Stimulated activated CD4-positive, alpha-beta T cell treated with anti-CD3 and anti-CD28 coated beads, Interleukin-12 subunit alpha, Interleukin-12 subunit beta, amount 100 ng/mL, for 4 hours (primary cell): ENCODE measurements at places on chromosomes 16 and 17.

DNA sequence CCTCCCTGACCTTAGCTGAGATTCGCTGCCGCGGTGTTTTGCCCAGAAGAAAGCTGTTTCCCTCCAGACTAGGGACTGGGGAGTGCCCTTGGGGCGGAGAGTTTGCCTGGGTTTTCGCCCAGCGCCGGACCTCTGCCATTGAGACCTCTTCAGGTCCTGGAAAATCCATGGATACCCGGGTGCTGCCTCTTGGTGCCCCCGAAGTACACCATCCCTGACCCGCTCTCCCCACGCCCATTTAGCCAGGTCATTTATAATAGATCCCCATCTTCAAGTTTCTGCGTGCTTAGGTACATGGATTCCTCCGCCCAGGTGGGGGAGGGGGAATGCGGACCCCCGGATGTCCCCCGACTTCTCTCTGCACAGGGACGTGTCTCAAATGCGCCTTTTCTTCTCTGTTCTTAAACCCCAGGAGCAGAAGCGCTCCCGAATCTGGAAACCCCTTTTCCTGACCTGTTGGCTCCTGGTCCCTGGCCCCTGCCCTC lies 15.0 kb upstream of the CBX8 start:
- no peak for DNase-seq

DNA sequence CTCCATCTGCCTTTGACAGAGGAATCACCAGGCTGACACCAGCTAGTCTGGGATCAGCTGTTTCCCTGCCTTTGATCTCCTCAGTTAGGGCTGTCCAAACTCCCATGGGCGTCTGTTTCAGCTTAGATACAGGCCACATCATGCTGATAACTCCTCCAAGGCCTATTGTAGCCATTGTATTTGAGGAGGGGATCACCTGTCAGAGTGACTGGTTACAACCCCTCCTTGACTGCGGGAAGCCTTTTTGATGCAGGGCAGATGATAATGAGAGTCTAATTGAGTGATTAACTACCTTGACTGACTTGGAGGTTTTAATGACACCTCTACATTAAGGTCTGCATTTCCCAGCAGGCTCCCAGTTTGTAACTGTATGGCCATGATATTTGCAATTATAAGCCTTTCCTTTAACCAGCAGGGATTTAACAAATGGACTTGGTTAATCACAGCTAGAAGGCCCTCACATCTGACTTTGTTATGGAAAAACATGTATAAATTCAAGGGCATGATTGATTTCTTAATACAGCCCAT lies 863.5 kb downstream of the KCNJ2 start:
- no peak for DNase-seq

GRCh38 chr17:29384901-29385300 lies 5.3 kb upstream of the TAOK1 start:
- no peak for DNase-seq

- DNase-seq = no peak
Observed at GRCh38 chr16:20316715-20317114, 10.6 kb downstream of the GP2 start.

DNA sequence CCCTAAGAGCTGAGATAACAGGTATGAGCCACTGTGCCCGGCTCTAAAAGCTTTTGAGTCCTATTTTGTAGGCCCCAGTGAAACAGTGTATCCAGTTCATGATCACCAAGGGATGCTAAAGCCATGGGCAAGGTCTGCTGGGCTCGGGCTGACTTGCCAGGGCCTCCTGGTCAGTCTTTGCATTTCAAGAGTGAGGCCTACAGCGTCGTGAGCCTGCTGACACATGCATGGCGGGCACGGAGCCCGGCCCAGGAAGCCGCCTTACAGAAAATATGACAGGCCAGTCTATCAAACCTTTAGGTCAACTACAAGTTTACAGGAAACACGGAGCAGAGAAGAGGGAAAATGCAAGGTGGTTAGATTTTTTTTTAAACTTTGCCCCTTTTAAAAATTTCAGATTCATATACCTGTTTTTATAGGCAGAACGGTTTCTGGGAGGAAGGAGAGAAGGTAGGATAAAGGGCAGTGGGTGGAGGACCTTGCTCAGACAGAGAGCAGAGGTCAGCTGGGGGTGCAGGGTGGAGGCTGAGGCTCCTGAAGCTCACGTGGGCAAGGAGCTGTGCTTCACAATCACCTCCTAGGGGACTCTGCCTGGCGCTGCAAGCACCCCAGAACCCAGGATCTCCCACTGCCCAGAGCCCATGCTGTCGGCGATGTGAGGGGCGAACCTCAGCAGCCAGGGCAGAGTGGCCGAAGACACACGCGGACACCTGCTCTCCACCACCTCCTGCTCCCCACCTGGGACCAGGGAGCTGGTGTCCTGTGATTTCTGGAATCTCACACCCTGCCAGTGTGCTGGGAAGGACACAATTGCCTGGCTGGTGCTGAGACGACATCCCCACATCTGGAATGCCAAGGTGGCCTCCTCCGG lies 21.3 kb downstream of the C16orf95 start:
- DNase-seq = no peak

DNA sequence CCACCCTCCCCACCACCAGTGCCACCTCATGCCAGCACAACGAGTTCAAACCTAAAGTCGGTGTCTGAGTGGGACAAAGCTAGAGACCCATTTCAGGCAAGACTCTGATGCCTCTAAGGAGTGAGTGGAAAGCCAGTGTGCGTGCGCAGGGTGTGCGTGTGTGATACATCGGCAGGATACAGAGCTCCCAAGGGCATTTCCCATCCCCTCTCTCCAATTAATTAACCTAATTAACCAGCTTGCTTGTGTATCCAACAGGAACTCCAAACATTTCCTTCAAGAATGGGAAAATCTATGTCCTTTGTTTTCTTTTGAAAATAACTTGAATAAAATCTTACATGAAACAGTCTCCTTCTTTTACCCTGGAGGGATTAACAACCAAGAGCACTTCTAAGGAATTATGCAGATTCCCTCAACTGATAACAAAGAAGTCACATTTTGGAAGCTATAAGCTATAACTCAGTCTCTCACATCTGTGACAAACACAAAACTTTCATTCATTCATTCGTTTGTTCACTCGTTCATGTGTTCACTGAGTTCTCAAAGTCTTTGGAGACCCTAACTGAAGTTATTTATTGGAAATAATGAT lies 9.9 kb downstream of the ATPAF2 start:
- DNase-seq = no peak

- DNase-seq = peak; percentile 38
Observed at GRCh38 chr16:53549970-53550690, 47.1 kb upstream of the AKTIP start.

DNA sequence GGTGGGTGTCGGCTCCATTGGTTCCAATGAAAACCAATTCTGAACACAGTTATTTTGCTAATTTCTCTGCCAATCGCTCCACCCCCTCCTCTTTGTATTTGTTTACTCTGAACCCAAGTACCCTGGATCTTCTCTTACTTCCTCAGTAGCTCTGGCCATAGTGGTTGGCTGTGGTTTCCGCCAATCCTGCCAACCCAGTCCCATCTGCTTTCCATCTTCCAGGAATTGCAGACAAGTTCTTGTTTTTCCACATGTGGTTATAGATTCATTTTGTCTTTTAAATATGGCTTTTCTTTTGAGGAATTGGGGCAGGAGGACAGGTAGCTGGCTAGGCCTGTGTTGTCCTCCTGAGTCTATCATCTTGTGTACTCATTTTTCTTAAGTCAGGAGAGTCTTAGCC lies 92.0 kb downstream of the CYLD start:
- no peak for DNase-seq

DNA sequence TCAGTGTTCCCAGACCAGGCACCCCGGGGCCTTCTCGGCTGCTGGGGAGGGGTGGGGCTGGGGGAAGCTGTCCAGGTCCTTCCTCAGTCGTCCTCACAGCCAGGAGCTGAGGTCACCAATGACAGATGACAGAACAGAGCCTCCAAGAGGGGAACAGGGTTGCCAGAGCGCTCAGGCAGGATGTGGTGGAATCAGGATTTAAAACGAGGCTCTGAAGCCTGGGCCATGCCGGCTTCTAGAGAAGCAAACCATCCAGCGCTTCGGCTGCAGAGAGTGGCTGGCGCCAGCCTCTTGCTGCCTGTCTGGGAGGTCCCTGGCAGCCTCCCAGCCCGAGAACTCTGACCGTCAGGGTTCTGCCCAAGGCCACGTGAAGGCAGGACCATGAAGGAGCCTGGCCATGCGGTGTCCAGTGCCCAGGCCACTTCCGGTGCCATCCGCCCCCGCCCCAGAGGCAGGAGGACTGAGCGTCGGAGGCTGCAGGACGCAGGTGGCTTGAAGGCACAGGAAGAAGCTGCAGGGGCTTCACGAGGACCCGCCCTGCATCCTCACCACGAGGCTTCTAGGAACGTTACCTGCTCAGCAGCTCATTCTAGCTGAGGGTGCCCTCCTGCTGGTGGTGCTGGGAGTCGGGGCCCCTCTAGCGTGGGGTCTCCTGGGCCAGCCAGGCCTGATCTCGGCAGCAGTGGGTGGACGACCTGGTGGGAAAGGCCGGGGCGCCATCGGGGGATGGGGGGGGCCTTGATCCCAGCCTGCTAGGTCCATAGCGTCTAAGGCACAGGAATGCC lies 78.5 kb downstream of the KLHDC4 start:
- no peak for DNase-seq

GRCh38 chr17:44108440-44109311 lies 14.8 kb downstream of the HDAC5 start:
- DNase-seq = no peak

DNA sequence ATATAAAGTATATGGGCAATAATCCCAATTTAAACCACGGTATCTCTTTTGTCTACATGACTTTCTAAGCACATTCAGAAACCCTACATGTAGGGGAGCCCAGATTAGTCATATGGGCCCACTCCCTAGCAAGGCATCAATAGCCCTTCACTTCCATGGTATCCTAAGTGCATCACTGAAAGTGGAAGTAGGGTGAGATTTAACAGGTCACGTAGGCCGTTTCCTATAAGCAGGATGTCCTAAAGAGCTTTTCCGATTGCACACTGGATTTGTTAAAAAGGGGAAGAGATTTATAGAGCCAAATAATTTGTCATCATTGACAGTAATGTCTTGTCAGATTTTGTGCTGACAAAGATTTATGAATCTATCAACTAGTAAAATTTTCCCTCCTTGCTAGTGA lies 39.0 kb downstream of the CA4 start:
- no peak for DNase-seq

DNA sequence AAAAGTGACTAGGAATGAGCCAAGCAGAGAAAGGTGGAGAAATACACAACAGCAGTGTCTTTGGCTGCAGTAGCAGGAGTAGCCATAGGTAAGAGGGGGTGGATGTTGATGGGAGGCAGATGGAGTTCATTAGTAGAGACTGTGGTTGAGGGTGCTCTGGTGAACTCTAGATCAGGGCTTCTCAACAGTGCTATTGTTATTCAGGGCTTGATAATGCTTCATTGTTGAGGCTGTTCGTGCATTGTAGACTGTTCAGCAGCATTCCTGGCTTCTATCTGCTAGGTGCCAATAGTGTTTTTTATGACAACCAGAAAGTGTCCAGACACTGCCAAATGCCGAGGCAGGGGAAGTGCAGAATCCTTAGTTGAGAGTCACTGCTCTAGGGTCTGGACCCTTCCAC lies 3.6 kb downstream of the ALKBH5 start:
- no peak for DNase-seq
